Calu3 (cell line): ENCODE measurements at places on chromosomes 2 and 18.

- DNase-seq, result no peak
Measured at GRCh38 chr2:217216982-217217381, 357.1 kb upstream of the TNP1 start.

DNA sequence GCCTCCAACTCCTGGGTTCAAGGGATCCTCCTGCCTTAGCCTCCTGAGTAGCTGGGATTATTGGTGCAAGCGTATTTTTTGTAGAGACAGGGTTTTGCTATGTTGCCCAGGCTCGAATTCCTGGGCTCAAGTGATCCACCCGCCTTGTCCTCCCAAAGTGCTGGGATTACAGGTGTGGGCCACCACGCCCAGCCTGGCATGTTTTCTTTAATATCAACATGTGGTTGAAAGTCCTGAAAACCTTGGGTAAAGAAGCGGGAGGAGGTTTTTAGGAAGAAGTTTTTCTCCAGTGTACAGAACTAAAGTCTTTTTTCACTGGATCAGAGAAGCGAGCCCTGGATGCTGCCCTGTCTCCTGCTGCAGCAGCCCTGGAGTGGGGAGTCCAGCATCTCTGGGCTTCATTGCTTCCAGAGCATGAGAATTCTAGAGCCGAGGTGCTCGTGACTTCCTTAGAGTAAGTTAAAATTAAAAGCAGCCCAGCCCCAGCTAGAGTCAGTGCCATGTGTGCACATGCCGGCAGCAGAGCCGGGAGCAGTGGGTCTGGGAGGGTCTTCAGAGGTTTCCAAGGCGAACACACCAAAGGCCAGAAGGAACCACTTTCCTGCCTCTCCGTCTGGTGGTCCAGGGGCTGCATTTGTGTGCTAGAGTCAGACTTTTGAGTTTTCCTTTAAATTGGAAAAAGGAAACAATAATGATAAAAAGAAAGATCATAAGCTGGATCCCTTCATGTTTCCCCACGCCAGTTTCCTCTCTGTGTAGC is 31.2 kb downstream of the ITGB1BP1 start:
- no peak for DNase-seq

DNA sequence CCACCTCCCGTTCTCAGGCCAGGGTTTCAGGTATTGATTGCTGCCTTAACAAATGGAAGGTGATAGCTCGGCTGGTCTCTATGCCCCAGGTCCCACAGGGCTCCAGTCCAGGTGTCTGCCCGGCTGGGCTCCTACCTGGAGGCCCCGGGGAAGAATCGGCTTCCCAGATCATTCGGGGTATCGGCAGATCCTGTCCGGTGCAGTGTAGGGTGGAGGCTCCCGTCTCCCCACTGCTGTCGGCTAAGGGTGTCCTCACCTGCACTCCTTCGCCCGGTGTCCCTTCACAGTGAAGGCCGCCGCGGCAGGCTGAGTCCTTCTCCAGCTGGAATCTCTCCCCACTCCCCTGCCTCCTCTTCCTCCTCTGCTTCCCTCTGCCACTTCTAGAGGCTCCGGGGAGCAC is 573.9 kb upstream of the SALL3 start:
- no peak for DNase-seq

- DNase-seq, result peak; percentile 4
Measured at GRCh38 chr2:7429733-7430132, 512.5 kb downstream of the RNF144A start.

DNA sequence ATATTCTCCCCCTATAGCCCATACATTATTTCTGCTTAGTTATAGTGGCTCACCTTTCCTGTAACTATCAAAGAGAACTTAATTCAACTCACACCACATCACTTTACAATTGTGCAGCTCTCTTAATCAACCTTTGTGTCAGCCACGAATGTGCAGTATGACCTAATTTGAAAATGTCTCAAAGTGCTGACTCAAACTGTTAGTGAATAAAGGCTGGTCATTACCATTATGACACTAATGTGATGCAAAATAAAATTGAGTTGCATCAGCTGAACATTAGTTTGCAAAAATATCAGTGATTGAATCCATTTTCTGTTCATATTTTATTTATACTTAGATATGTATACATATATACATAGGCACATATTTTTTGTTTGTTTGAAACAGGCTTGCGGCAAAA is 251.8 kb downstream of the MEIS1 start:
- no peak for DNase-seq

DNA sequence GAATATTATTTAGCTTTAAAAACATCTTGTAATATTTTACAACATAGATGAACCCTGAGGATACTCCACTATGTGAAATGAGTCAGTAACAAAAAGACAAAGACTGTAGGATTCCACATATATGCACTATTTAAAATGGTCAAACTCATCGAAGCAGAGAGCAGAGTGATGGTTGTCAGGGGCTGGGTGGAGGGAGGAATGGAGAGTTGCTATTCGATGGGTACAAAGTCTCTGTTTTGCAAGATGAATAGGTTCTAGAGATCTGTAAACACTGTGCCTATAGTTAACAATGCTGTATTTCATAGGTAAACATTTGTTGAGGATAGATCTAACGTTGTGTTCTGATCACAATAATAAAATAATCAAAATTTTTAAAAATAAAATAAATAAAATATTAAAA is 1675.9 kb upstream of the CELF4 start:
- no peak for DNase-seq

- peak; percentile 77 for DNase-seq
Measured at GRCh38 chr18:26621161-26622026, 73.0 kb upstream of the KCTD1 start.

- DNase-seq, result no peak
Measured at GRCh38 chr2:29561181-29561580, 360.2 kb downstream of the ALK start.

DNA sequence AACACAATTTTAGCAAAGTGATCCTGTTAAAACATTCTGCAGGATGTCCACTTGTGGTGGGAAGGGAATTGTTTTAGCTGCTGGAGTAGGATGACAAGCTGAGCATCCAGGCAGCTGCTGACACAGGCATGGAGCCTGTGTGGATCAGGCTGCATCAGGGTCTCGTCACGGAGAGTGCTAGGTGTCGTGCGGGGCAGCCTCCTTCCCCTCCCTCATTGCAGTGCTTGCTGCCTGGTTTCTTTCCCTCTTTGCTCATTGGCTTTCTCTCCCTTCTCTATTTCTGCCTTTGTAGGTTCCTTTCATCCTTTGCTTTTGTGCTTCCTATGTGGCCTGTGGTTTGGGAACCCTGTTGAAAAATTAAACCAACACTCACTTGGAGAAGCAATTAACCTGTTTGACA is 172.9 kb downstream of the TPGS2 start:
- no peak for DNase-seq

GRCh38 chr18:70454704-70455322 is 166.0 kb downstream of the SOCS6 start:
- DNase-seq, result peak; percentile 62

DNA sequence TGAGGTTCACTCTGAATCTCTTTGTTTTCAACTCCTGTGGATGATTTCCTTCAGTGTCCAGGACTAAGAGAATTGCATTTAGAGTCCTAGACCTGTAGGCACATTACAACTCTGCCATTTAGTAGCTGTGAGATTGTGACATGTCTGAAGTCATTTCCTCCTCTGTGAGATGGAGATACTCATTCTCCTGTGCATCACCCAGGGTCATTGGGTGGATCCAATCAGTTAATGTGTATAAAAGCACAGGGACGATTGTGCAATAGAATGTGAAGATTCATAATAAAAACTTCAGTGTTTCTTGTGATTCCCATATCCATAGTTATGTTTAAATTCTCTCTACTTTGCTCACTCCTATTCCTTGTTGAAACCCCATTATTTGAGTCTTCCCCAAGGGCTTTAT is 113.6 kb downstream of the DIS3L2 start:
- DNase-seq, result no peak
